ENCODE measurements at places on chromosomes 4 and X.

GRCh38 chr4:7282786-7283440, 90.6 kb downstream of the SORCS2 start:
- no peak for DNase-seq

DNA sequence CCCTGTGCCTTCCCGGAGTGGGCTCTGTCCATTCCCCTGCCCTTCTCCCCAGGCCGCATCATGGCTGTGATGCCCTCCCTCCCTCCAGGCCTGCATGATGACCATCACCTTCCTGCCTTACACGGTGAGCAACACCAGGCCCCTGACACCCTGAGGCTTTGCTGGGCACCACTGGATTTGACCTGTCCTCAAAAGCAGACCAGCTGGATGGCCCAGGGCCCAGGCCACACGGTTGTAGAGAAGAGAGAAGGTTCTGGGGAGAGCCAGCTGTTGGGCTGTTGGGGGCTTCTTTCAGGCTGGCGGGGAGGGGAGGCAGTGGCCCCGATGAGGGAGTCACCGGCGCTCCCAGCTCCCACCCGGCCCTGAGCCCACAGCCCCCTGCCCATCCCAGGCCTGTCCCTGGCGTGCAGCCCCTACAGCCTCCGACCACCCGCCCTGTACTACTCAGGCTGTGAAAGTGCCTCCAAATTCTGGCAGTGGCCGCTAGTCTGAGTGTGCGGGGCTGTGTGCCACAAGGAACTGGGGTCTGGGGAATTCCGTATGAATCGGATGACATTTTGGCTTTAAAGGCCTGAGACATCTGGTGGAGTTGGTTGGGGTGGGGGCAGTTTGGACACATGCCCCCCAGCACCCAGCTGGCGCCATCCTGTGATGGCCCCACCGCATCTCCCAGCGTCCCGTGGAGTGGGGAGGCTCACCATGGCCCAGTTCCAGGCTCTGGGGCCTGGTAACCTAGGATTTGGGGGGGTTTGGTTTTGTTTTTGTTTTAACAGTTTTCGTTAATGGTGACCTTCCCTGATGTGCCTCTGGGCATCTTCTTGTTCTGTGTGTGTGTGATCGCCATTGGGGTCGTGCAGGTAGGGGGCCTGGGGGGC, 19.6 kb downstream of the TMEM175 start:
- DNase-seq, result no peak

DNA sequence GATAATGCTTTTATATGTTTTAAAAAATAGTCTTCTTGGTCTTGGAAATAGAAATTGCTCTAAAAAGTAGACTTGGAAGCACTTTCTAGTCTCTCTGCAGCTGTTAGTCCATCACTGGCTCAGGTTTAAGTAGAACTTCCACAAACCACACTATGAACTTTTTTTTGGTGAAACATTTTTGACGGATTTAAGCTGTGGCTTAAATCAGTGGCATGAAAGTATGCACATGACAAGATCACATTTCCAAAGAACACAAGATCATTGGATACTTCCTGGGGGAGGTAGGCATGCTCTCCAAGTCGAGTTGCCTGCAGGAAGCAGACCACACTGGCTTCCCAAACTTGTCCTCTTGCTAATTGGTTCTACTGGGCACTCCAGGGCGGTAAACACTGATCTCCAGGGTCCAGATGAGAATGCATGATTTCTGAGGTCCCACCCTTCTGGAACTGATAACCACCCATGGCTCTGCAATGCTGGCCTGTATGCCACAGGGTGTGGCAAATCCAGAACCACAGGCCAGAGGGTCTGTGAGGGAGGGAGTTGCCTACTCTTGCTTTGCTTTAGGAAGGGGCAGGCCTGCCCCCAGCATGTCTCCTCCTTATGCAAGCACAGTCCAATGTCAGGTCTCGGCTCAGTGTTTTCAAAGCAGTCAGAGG, 331.9 kb upstream of the SFRP2 start:
- DNase-seq, result no peak

GRCh38 chr4:117162976-117163375, 77.6 kb upstream of the TRAM1L1 start:
- no peak for DNase-seq

GRCh38 chrX:56130436-56130835, 101.7 kb upstream of the KLF8 start:
- DNase-seq, result no peak

DNA sequence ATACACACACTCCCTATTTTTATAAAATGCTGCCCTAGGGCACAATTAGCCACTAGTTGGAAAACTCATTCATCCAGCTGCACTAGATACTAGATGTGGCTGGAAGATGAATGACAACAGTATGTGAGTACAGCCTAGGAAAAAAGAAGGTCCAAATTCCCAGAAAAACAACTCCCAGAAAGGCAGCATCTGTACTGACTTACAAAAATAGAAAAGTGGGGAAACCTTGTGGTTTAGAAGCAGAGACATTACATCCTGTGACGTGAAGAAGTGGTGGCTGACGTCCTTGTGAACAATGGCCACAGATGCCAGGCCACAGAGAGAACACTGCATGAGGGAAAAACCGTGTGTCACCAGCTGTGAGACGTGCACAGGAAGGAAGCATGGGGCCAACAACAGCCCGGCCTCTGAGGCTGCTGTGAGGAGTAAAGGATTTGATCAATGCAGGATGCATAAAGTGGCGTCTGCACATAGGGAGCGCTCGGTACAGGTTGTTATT, 81.2 kb downstream of the SPRY1 start:
- DNase-seq, result peak; percentile 77

DNA sequence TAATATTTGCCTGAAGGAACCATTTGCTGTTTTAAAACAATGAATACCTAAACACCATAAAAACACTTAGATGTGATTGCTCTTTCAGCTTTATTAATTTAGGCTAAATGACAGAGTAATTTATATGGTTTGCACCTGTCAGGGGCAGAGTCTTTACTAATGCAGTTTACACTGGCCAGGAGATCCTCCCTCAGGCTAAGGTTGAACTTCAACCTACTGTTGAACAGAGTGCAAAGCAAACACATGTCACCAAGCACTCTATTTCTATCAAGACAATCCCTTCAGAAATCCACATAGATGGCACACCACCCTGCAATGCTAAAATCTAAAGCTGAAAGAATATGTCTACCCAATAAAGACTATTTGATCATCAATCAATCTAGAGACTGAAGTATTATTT, 147.3 kb downstream of the KLHL13 start:
- DNase-seq, result no peak

GRCh38 chr4:76697129-76697803, 200.7 kb downstream of the SOWAHB start:
- no peak for DNase-seq

GRCh38 chr4:95548738-95549245, at the start of gene UNC5C:
UNC5C (minus strand) TSS chr4:95548973.
- DNase-seq, result peak; percentile 80

GRCh38 chr4:125091-125771, 930 bp downstream of the ZNF718 start:
- DNase-seq, result peak; percentile 66

- DNase-seq, result no peak
Observed at GRCh38 chr4:152901205-152901604, 34.9 kb upstream of the FHDC1 start.

- DNase-seq, result no peak
Observed at GRCh38 chrX:18696653-18697052, 10.8 kb upstream of the PPEF1 start.

GRCh38 chrX:48737940-48738339, 23.6 kb upstream of the GLOD5 start:
- peak; percentile 6 for DNase-seq

DNA sequence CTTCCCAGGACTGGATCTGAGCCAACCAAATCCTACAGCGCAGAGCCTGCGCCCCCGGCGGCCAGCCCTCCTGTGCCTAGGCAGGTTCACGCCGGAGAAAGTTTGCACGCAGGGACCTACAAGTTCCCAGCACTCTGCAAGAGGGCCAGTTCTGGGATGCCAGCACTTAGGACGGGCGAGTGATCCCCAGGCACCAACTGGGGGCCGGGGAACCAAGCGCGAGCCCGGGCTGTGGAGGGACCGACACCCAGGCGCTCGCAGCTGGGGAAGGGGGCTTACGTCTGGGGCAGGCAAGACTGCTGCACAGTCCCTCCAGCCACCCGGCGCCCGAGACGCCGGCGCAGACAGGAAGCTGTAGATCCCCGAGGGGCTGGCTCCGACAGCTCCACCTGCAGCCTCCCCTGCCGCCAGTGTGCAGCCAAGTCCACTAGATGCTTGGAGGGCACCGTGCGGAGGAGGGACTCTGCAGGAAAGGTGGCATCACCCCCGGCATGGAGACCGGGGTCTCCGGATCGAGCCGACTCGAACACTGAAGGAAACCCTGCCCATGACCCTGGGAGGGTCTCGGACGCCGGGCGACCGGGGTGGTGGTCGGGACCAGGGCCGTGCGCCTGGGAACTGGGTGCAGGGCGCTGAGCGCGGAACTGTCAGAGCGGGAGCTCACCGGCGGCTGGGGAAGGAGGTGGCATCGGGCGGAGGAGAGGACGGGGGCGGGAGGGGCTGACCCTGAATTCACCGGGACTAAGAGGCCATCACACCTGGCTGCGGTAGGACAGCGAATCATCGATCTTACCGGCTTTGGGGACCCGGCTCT, 566 bp downstream of the CORIN start:
- peak; percentile 75 for DNase-seq

GRCh38 chr4:1105662-1106061, 7.7 kb downstream of the RNF212 start:
- DNase-seq, result no peak

DNA sequence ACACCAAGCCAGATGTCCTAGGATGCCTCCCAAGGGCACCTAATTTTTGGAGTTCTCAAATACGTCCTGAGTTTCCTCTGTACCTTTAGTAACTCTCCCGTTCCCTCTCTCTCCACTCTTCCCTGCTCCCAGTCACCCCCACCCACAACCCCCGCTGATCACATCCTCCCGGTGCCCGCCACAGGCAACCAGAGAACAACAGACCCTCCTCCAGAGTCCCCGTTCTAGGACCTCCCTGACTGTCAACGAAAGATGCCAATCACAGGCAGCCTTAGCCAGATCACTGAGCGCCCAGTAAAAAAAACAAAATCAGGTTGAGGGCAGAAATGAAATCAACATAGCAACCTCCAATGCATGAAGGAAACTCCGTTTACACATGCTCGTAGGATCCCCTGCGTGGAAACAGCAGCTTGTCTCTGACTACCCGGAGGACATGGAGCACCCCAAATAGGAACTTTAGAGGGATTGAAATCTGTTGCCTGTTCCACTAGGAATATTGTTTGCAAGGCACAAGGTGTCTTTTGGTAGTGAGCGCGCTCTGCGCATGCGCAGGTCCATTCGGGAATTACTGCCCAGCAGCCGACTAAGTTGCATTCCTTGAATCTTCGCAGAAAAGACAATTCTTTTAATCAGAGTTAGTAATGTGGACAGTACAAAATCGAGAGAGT, at the start of gene GABRB1:
GABRB1 (plus strand) TSS at position 557 of the 668 bp plus-strand sequence.
- DNase-seq, result no peak

DNA sequence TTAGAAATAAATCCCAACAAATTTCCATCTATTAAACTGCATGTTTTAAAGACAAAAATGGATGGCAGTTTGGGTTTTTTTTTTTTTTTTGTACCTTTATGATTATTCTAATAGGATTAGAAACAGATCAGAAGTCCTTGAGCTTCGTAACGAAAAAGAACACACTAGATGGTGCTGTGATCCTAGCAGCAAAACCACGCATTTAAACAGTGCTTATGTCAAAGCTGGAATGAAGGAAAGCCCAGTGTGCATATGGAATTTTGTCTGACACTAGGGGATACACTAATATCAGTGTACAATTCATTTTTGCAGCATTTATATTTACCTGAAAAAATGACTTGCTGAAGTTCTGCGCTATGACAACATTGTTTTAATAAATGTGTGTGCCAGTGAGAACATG, 229.1 kb downstream of the VEGFC start:
- DNase-seq, result peak; percentile 4

- no peak for DNase-seq
Observed at GRCh38 chr4:144185086-144185485, 44.6 kb upstream of the GYPA start.

DNA sequence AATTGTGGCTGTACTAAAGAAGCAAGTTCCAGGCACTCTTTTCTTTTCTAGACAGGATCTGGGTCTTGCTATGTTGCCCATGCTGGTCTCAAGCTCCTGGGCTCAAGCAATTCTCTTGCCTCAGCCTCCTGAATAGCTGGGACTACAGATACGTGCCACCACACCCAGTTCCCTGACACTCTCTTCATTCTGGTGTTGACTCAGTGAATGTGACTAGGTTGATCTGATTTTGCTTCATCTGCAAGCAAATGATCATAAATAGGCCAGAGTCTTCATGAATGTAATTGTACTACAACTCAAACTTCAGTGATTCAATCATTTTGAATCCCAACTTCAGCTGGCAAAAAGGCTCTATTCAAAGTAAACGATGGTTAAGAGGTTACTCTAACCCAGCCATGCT, 78.5 kb downstream of the APBB2 start:
- DNase-seq, result no peak

GRCh38 chr4:84733343-84734033, 150.6 kb downstream of the CDS1 start:
- no peak for DNase-seq

DNA sequence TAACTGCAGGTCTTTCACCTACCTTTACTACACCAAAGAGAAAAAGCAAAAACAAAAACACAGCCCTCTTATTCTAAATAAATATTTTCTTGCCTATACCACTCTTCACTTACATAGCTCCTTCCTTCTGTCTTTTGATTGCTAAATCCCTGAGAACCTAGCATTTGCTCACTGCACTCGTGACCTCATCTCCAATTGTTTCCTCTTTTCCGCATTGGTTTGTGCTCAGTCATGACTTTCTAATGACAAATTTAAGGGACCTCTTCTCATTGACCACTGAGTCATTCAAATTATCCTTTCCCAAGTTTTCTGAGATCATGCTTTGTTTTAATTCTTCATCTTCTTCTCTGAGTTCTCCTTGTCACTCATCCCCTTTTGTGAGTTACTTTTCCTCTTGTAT, 1697.1 kb downstream of the STIM2 start:
- peak; percentile 36 for DNase-seq

GRCh38 chrX:78213331-78213730, 73.9 kb upstream of the TAF9B start:
- DNase-seq, result no peak

GRCh38 chr4:109157696-109158095, 144.8 kb downstream of the COL25A1 start:
- DNase-seq, result no peak

GRCh38 chrX:71603618-71604017, 14.7 kb downstream of the CXCR3 start:
- no peak for DNase-seq

Data from NB4 (cell line).